ENCODE measurements at places on chromosomes 7 and 10.

DNA sequence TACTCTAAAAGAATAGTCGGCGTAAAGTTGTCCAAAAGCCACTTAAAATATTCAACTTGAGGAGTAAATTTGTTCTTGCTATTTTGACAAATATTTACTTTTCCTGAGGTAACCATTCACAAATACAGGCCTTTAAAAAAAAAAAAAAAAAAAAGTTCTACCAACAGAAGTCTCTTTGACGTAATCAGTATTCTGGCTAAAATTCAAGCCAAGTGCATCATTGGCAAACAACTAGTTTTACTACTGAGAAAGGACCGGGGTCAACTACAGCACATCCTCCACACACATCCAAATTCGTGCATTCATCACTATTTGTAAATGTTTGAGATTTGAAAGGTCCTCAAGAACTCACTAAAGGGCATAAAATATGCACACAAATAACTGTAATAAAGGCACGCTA, 2.0 kb downstream of the OAT start:
- peak; percentile 8 for DNase-seq

DNA sequence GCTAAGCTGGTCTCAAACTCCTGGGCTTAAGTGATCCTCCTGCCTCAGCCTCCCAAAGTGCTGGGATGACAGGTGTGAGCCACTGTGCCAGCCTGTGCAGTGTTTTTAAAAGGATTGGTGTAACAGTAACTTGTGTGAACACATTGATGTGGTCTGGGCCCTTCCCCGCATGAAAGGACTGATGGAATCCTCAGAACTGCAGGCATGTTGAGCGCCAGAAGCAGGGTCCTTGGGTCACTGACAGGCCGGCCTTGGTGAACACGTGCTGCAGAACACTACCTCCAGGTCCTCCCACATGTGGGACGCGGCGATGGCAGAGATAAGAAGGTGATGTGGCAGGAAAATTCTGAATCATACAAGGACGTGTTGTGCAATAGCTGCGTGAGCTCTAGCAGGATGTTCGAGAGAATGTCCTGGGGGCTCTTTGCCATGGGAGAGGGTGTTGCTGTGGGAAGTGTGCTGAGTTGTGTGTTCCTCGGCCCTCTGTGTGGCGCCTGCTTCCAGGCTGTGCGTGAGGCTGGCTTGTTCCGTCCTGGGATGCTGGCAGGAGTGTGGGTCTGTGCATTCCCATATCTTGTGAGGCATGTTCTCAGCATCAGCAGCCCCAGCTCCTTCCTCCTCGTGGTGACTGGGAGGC, 68.2 kb downstream of the DNAJB6 start:
- peak; percentile 74 for DNase-seq

GRCh38 chr7:52726493-52726892, 308.9 kb upstream of the POM121L12 start:
- DNase-seq, result no peak

DNA sequence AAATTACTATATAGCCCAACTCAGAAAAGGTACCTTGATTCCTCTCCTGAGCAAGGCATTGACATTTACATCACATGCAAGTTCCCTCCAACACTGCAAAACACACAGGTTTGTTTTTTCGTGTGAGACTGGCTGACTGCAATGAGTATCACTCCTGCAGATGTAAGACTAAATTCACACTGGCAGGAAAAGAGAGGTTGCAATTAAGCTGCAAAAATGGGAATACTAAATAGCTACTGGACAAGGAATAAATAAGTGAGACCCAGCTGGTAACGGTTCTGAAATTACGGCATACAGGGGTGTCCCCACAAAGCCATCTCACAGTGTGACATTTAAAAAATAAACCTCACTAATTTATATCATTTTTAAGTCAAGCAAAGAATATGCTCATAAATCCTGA, 97.3 kb downstream of the PIP4K2A start:
- DNase-seq, result no peak

DNA sequence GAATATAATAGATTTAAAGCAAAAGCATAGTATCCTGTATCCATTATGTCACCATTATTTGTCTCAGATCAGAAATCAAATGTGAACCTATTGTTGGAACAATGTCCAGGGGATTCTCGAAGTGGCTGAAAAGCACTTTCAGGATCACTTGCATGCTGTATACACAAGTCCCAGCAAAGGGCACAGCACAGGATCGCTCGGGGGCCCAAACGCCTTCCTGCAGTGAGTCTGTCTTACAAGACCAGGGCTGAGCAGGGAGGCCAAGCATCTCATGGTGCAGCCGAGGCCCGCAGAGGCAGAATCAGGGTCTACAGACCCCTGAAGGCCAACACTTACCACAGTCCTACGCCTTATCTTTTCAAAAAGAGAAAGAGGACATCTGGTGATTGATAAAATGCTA, 92.3 kb downstream of the TNS3 start:
- DNase-seq, result no peak

DNA sequence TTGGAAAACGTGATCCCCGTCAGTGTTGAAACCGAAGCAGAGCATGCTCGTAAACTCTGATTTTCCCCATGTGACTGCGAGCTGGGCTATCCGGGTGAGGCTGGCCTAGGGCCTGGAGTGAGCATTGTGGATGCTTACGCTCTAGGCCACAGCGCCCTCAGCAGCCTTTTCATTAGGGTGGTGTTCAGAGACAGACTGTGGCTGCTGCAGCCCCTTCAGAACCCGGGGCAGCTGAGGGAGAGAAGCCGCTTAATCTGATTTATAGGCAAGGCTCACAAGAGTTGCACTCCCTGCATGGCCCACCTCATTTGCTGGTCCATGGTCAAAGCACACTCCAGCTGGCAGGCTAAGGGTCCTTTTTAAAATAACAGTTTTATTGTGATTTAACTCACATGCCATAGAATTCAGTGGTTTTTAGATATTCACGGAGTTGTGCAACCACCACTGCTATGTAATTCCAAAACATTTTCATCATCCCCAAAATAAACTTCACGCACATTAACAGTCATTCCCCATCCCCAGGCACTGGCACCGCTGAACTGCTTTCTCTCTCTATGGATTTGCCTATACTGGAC, 72.5 kb downstream of the SYPL1 start:
- peak; percentile 90 for DNase-seq

GRCh38 chr10:117005026-117005526, at the start of gene SHTN1:
Gene SHTN1, minus strand, starts transcription at chr10:117005187. Its CDS starts 108 bp downstream, at chr10:117005079.
- DNase-seq, result peak; percentile 59

GRCh38 chr10:87658321-87658795, 1.3 kb upstream of the PAPSS2 start:
- DNase-seq, result no peak

- DNase-seq, result no peak
Observed at GRCh38 chr10:88237896-88238614, 345.1 kb downstream of the RNLS start.

DNA sequence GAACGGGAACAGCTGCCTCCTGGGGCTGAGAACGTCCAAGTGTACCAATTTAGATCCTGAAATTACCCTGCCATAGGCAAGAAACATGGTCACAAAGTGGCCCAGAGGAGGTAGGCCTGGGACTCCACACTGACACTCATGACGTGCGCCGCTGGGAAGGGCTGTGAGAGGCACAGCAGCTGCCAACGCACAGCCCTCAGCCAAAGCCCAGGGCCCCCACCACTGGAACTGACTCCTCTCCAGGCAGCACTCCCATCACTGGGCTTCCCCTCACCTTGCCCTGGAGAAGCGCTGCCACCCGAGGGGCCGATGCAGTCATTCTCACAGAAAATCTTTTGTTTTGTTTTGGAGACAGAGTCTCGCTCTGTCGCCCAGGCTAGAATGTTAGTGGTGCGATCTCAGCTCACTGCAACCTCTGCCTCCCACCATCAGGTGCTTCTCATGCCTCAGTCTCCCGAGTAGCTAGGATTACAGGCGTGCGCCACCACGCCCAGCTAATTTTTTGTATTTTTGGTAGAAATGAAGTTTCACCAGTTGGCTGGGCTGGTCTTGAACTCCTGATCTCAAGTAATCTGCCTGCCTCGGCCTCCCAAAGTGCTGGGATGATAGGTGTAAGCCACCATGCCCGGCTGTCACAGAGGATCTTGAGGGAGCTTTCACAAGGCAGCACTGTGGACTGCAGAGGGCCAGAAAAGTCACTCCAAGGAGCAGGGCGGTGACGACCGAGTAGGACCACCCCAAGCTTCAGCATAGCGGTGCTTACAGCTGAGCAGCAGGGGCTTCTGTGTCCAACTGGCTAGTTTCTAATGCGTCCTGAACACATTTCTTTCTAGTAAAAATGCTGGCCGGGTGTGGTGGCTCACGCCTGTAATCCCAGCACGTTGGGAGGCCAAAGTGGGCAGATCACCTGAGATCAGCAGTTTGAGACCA, 13.5 kb downstream of the GUSB start:
- no peak for DNase-seq

DNA sequence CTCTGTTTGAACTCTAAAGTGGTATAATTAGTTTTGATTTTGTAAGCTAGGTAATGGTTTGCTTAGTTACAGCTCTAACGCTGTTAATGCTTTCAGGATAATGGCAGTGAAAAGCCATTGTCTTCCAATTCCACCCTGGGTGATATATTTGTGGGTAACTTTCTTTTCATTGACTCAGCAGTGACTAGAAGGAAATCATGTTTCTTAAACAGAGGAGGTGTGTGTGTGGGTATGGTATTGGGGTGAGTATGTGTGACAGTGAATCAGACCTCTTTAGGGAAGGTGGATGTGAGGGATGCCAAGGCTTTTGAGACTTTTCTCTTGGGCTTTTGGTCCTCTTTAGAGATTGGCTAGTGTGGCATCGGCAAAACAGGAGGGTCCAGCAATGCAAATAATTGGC, 13.6 kb downstream of the ENTPD7 start:
- no peak for DNase-seq

- peak; percentile 46 for DNase-seq
Observed at GRCh38 chr7:102073931-102074880, 212.5 kb upstream of the SH2B2 start.

DNA sequence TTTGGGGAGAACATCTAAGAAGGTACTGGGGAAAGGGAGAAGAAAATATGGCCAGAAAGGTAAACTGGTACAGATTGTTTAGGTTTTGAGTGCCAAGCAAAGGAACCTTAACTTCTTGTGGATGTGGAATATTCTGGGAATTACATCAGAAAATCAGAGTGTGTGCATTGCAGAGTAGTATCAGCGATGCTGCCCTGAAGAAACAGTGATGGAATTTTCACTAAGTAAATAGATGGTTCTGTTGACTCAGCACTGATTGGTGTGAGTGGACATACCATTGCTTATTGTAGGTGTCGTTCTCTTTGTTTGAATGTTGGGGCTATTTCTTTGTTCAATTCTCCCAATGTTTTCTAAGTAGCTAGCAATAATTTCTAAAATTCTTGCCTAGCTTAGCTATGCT, 24.4 kb upstream of the AKR1B1 start:
- DNase-seq, result no peak

- DNase-seq, result peak; percentile 75
Observed at GRCh38 chr10:133261726-133262325, 14.8 kb downstream of the ADAM8 start.

DNA sequence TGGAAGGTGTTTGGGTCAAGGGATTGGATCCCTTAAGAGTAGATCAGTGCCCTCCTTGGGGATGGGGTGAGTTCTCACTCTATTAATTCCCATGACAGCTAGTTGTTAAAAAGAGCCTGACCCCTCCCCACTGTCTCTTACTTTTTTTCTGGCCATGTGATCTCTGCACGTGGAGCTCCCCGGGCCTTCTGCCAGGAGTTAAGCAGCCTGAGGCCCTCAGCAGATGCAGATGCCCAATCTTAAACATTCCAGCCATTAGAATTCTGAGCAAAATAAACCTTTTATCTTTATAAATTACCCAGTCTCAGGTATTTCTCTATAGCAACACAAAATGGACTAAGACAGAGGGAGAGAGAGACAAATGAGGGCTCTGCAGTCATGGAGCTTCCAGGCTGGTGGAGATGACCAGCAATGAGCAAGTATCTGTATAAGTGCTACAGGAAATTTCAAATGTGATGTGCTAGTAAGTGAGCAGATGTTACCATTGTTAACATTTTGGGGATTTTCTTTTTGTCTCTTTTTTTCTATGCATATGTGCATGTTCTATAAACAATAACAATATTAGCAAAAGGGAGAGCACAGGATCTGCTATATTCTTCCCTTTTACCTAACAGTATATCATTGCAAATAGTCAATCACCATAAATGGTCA, 26.7 kb downstream of the PLPP4 start:
- no peak for DNase-seq

- no peak for DNase-seq
Observed at GRCh38 chr10:44911081-44911540, at the start of gene TMEM72. Gene TMEM72, plus strand, starts transcription at chr10:44911337. Its CDS starts 176 bp downstream, at chr10:44911513.

DNA sequence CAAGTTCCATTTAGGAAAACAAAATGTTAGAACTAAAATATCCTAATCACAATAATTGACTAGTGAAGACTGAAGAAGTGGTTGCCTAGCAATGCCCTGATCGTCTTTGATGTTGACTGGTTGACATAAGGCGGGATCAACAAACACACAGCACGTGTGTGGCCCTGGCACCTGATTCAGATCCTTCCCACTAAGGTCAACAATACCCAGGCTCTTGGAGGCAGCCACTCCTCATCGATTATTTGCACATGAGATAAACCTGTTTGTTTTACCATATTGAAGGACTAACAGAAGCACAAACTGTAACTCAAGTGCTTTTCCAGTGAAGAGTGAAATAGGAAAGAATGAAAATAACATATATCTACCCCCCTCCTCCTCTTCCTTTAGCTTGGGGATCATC, 15.6 kb downstream of the FANK1 start:
- DNase-seq, result no peak

GRCh38 chr10:75542084-75542483, 110.7 kb downstream of the LRMDA start:
- peak; percentile 76 for DNase-seq

GRCh38 chr7:4706384-4707216, 24.5 kb downstream of the FOXK1 start:
- DNase-seq, result peak; percentile 60

DNA sequence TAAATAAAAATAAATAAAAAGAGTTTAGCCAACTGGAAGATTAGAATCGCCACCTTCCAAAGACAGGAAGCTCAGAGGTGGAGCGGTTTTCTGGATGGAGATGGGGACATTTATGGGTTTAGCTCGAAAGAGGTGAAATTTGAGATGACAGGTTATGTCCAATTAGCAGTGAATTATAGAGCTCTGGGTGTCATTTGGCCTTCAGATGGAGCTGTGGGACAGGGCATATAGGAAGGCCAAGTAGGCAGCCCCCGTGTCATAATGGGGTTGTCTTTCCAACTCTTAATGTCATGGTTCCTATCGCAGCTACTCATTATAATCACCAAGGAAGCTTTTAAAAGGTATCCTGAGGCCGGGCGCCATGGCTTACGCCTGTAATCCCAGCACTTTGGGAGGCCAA, 21.0 kb upstream of the EEPD1 start:
- no peak for DNase-seq

DNA sequence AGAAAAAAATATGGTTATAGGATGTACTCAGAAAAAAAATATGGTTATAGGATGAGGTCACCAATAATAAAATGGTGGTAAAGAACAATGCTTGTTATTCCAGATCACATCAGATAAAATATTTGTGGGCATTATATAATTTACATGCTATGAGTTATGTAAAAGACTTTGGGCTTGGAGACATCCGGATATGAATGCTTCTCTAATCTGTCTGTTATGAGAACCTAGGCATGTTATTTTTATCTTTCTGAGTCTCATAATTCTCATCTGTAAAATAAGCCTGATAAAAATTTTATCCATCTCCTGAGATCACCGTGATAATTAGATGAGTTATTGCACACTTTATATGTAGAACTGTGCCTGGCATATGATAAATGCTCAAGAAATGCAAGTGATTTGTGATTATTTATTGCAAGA, 37.8 kb downstream of the DKK1 start:
- DNase-seq, result peak; percentile 82

GRCh38 chr7:99374111-99375064, at the start of gene ARPC1B:
Gene ARPC1B, plus strand, starts transcription at chr7:99374730. Its CDS starts 10,985 bp downstream, at chr7:99385715.
- peak; percentile 72 for DNase-seq

All from fibroblast of skin of abdomen (primary cell).